ENCODE measurements at places on chromosomes 2 and 18. TPM values are rescaled to one million over a fixed set of nuclear protein-coding genes. Genes with fewer than 3 reads are reported as not detected.

Gene CCDC68
- total RNA-seq = 41.3 TPM

DNA sequence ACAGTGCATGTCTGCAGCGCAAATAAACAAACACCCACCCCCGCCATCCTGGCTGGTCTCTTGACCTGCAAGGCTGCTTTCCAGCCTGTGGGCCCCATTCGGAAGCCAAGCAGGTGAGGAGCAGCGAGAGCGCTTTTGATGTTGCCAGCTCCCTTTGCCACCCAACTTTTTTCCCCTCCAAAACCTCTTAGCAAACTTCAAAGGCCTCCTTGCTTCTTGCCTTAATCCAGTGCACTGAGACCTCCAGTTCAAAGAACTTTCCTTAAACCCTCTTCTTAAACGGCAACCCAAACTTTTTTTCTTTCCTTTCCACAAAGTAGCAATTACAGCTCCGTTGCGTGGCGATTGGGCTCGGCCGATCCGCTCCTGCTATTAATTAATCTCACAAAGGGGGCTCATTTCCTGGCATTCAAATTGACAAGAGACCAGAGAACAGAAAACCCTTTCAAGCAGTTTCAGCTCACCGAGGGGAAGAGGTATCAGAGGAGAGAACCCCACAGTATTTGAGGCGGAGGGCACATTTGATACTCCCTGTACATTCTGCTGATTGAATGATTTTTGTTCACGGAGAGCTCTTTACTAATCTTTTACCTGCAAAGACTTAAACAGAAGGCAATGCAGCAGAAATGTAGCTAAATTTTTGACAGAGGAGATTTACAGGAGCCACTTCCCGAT, 531.4 kb downstream of the TMEM182 start:
- DNase-seq = no peak

GRCh38 chr2:143684551-143685320, 555.5 kb downstream of the ARHGAP15 start:
- no peak for DNase-seq

Gene HOXD1
- total RNA-seq = 0.90 TPM

Gene NXPH2
- 1.5 TPM for total RNA-seq

GRCh38 chr18:68376926-68377325, 338.0 kb downstream of the TMX3 start:
- DNase-seq = no peak

DNA sequence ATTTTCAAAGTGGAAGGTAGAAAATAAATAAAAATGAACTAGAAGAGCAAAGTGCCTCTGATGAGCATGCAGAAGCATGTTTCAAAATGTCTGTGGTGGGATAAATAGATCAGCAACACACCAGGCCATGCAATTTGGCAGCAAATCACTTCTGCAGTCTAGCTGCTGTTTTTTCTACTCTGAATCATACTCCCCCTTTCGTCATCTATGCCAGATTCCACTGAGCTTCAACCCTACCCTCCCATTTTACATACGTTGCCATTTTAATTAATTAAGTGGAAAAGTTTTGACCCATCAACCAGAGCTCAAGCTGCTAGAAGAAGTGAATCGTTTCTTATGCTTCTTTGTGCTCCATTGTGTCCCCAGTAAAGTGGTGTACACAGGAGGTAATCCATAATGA, 79.3 kb downstream of the NRXN1 start:
- DNase-seq = no peak

Gene KYNU
- total RNA-seq = 9.8 TPM

GRCh38 chr2:227608561-227609338, 5.9 kb downstream of the SCYGR3 start:
- no peak for DNase-seq

- no peak for DNase-seq
Measured at GRCh38 chr2:71999580-71999979, 148.1 kb downstream of the CYP26B1 start.

Gene RGPD4
- 0.05 TPM for total RNA-seq

- no peak for DNase-seq
Measured at GRCh38 chr2:233053928-233054784, 6.0 kb upstream of the INPP5D start.

- DNase-seq = no peak
Measured at GRCh38 chr2:25895610-25896009, 17.3 kb upstream of the ASXL2 start.

GRCh38 chr2:174477759-174478158, 9.1 kb downstream of the GPR155 start:
- no peak for DNase-seq

GRCh38 chr18:54130631-54131030, 93.8 kb downstream of the MBD2 start:
- no peak for DNase-seq

Gene MYO7B
- 0.11 TPM for total RNA-seq

Gene DLGAP1
- total RNA-seq = 7.5 TPM

Gene ABCB11
- 0.11 TPM for total RNA-seq

- no peak for DNase-seq
Measured at GRCh38 chr2:216031960-216032689, 18.8 kb upstream of the MREG start.

Gene PTPRN
- 1.0 TPM for total RNA-seq
